NCI-H1417 treated with DMSO at 0.1 percent for 48 hours (cell line): ENCODE measurements at places on chromosomes 5 and 9.

DNA sequence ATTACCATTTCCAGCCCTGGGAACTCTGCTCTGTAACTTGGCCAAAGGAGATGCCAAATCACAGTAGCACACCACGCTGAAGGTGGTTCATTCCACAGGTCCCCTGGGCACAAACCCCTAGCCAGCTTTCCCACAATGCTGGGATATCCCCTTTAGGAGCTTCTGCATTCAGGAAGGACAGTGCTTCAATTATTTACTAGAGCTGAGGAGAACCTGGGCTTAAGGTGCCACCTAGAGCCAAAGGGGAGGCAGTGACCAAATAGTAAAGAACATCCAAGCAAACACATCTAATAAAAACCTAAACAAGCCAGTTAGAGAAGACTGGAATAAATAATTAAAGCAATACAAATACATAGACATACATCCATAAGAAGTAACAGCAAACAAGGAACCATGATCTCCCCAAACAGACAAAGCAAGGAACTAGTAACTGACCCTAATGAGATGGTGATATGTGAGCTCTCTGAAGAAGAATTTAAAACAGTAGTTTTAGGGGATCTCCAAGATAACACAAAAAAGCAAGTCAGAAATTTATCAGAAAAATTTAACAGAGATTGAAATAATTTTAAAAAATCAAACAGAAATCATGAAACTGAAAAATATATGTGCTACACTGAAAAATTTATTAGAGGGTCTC lies 14.6 kb downstream of the KIF4B start:
- no peak for DNase-seq

- no peak for DNase-seq
Observed at GRCh38 chr5:68181039-68181599, 34.4 kb upstream of the PIK3R1 start.

DNA sequence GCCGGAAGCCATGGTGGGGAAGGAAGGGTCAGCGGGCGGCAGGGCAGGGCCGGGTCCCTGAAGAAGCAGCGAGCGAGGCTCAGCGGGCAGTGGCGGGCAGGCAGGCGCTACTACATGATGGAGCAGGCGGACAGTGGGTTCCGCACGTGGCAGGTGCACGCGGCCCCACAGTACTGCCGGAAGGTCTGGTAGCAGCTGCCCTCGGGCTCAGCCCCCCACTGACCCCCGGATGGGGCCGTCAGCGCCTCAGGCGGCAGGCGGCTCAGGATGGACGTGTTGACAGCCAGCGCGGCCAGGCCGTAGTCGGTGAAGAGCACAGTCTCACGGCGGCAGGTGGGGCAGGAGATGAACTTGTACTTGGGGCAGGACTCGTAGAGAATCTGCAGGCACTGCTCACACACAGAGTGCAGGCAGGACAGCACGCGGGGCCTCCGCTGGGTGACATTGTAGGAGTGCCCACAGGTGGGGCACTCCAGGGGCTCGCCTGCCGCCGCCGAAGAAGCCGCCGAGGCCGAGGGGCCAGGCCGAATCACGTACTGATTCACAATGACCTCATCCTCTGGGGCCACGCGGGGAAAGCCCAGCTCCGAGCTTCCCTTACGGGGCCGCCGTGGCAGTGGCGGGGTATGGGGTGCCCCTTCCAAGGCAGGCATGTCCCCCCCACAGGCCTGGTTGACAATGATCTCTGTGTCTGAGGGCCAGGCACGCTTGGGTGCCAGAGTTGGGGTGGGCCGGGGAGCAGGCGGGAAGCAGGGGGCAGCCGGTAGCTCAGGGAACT lies 1.5 kb downstream of the RNF208 start:
- DNase-seq: no peak

DNA sequence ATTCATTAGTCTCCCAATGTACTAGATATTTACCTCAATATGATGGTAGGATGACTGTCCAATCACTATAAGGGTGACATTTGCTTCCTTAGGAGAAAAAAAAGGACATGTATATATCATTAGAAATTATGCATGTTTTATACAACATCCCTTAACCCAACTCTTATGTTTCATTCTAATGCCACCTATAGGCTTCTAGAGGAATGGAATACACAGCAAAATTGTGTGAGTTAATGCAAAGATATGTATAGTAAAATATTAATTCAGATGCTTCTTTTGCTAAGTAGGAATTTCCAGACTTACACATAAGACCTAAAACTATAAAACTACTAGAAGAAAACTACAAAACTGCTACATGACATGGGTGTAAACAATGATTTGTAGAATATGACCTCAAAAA lies 3.5 kb downstream of the PRXL2C start:
- DNase-seq: peak; percentile 3

DNA sequence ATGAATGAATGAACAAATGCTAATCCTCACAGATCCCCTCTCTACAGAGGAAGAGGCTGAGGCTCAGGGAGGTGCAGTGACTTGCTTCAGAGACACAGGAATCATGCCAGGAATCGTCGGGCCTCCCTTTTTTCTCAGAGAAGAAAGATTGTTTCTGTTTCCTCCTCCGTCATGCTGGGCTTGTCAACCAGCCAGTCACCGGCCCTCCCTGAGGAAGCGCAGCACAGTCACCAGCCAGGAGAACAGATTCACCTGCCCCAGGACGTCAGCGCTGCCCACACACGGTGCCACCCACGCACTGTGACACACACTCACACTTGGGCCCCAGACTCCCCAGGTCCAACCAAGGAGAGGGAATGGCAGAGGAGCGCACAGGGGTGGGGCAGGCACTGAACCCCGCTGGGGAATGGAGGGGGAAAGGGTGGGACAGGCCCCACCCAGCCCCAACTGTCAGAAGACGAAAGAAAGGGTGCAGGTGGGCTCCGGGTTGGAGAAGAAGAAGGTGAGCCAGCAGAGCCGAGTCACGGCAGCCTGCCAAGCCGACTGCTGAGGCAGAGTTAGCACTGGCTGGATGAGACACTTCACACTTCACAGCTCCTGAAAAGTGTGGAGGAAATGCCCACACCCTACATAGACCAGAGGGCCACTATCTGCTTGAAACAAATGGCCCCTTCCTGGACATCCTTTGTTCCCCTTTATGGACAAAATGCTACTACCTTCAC lies 13.8 kb upstream of the ERGIC1 start:
- no peak for DNase-seq

DNA sequence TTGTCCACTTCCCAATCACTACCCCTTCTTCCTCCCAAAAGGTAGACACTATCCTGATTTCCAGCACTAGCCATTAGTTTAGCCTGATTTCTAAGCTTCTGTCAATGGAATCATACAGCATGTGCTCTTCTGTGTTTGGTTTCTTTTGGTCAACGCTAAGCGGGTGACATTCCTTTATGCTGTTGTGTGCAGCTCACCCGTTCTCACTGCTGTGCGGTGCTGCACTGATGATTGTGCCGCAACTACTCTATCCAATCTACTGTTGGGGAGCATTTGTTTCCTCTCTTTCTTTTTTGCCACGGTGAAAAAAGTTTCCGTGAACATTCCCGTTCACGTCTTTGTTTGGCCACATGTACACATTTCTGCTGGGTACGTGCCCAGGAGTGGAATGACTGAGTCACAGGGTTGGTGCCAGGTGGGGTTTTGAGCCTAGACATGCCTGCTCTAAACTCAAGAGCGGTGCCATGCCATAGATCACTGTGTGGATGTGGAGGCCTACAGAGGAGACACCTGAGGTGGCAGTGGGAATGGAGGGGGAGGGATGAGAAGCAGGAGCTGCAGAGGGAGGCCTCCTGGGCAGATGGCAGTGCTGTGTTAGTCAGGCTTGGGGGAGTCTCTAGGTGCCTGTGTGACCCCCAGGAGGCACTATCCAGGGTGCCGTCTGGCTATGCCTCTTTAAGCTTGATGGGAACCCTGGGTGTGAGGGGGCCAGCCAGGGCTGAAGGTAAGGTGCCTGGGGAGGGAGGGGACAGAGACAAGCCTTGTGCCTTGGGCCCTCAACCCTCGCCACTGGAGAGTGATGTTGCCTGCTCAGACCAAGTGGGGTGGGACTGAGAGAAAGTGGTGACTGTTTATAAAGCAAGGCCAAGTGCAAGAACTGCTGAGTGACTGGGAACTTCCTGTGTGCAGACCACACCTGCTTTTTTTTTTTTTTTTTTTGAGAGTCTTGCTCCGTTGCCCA lies 11.4 kb upstream of the ANKRD33B start:
- no peak for DNase-seq

- no peak for DNase-seq
Observed at GRCh38 chr5:7852542-7852941, 1.6 kb upstream of the CFAP90 start.

DNA sequence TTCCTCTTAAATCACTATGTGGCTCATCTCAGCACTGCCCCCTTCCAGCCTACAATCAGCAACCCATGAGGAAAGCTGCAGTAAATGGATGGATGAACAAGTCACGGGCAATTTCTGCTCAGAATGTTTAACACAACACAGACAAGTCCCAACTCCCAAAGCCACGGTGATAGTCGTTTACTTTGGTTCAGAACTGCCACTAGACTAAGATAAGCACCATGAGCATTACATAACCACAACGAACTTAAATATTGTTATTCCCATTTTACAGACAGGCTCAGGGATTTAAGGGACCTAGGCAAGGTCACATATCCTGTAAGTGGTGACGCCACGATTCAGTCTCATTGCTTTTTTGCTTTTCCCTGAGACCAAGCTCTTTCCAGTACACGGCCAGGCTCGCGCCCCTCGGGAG lies 2.0 kb upstream of the SMIM27 start:
- DNase-seq: no peak

GRCh38 chr9:33227008-33227398 lies 13.0 kb upstream of the SPINK4 start:
- DNase-seq: no peak

DNA sequence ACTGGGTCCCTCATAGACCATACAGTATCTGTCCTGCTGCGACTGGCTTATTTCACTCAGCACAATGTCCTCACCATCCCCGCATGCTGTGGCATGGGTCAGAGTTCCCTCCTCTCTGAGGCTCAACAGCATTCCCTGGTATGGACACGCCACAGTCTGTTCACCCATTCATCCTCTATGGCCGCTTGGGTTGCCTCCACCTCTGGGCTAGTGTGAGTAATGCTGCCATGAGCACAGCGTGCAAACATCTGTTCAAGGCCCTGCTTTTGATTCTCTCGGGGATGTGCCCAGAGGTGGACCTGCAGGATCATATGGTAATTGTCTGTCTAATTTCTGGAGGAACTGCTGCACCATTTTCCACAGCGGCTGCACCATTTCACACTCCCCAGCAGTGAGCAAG lies 5.5 kb upstream of the FBP2 start:
- DNase-seq: no peak

DNA sequence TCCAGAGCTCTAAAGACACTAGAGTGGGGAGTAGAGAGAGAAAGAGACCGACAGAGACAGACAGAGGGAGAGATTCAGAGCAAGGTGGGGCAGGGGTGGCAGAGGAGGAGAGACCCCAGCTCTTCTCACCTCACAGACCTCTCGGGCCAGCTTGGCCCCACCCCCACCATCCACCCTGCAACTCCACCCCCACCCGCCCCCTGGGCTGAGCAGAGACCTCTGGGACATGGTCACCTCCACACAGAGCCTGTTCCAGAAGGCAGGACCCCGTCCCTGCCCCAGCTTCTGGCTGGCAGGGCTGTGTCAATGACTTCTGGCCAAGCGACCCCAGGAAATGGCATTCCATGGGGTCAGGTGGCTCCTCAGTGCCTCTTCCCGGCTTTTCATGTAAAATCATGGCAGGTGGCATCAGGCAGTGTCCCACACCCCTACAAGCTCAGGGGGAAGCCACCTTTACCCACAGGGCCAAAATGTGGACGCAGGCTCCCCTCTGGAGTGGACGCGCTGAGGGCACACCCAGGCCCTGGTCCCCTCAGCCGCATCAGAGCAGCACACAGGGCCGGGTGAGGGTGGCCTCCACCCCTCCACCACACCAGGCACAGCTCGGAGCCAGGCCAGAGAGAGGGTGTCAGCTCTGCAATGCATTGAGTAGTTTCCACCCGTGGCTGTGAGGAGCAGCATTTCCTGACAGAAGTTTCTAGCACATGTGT lies 131.2 kb upstream of the LPCAT1 start:
- no peak for DNase-seq

DNA sequence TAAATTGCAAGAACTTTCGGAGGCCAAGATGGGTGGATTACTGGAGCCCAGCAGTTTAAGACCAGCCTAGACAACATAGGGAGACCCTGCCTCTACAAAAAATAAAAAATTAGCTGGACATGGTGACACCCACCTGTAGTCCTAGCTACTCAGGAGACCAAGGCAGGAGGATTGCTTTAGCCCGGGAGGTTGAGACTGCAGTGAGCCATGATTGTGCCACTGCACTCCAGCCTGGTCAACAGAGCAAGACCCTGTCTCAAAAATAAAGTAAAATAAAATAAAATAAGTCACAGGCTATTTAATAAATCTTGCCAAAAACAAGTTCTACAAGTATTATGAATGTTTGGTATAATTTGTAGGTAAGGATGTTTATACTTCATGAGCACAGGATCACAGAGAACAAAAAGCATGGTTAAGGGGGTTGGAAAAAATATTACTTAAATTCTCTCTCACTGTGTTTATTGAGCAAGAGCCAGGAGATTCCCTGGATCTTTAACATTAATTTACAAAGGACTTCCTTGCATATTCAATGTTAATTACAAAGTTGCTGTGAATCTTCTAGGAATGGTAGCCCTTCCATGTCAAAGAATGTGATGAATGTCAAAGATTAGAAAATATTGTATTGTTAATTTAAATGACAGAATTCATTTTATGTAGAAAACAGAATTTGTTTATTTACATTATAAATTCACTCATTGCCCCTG lies 164.0 kb downstream of the RFX3 start:
- no peak for DNase-seq

- no peak for DNase-seq
Observed at GRCh38 chr5:52779213-52779612, 8.5 kb upstream of the ITGA1 start.

DNA sequence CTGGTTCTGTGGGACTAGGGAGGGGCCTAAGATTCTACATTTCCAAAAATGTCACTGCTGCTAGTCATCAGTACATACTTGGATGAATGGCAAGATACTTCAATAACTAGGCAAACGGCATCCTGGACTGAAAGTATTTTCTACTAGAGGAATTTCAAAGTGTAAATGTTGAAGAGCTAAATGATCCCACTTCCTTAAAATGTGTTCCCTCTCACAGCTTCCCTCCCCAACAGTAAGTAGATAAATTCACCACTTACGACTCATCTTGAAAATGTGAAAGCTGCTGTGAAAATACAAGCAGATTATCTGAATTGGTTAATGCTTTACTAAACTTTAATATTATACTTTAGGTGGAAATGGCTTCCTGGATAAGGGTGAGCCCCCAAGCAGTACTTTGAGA lies 1571.5 kb upstream of the WWC1 start:
- no peak for DNase-seq

GRCh38 chr5:3634061-3634460 lies 38.4 kb downstream of the IRX1 start:
- DNase-seq: no peak

GRCh38 chr9:77595426-77596095 lies 52.6 kb downstream of the GNA14 start:
- DNase-seq: no peak

DNA sequence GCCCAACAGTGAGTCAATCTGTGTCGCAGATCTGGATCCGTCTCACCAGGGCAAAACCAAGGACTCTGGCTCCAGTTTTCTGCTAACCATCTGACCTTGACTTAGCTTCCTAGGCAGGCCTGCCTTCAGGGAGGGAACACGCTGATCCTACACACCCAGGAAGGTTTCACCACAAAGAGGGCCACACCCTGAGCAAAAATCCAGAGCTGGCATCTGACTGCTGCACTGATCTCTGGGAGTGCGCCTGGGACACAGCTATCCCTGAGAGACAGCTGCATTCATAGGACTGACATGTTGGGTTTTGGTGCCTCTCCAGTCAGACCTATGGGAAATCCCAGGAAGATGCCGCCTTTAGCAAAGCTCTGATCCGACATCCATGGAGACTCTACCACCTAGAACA lies 47.5 kb downstream of the CDK5RAP2 start:
- no peak for DNase-seq
